ENCODE measurements at places on chromosomes 1 and 21.

GRCh38 chr1:22547818-22548462, 15.3 kb upstream of the EPHA8 start:
- DNase-seq = no peak

DNA sequence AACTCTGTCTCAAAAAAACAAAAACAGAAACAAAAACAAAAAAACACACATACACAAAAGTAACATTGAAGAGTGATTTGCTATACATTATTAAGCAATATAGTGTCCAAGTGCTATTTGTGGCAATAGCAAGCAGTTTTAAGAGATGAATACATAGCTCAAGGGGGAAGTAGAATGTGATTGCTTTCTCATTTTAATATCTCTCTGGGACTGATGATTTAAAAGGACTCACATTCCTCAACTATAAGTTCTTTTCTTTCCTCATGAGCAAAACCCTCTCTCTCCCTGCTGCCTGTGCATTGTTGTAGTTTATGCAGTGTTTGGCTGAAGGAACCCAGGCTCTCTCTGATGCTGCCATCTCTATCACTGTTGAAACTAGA, 47.0 kb upstream of the CSF1 start:
- no peak for DNase-seq

- no peak for DNase-seq
Observed at GRCh38 chr1:2294725-2295078, 66.6 kb downstream of the SKI start.

- no peak for DNase-seq
Observed at GRCh38 chr1:2476061-2476999, at the start of gene PLCH2. TSS of gene PLCH2 (plus strand) at chr1:2476289. CDS start at chr1:2476589, 300 bp downstream.

DNA sequence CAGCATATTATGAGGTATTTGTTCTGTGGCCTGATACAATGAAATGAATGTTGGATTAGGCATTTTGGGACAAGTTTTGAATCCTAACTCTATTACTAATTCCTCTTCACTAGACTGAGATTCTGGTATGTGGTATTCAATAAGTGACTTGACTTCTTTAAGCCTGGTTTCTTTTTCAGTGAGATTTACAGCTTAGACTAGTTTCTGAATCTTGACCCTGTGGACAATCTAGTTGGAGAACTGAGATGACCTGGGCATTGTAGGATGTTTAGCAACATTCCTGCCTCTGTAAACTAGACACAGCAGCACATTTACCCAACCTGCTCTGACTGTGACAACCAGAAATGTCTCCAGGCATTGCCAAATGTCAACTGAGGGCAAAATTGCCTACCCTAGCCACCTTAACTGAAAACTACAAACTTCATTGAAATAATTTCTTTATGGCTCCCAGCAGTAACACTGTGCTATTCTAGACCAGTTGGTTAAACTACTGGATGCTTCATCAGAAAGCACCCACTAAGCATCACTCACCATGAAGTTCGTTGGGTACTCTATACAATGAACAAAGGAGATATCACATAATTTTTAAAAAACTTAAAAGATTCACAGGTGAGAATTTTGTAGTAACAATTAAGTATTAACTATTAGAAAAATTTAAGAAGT, 16.8 kb downstream of the PTPRC start:
- no peak for DNase-seq

GRCh38 chr1:176177764-176178163, 29.3 kb downstream of the COP1 start:
- no peak for DNase-seq

All from CD4-positive, alpha-beta T cell treated with Interleukin-1 beta for 1 hour (primary cell).